G401 (cell line): ENCODE measurements at places on chromosomes 6 and 20.
A peak's percentile ranks its signal among the peaks of the same experiment; 100 is the strongest.

DNA sequence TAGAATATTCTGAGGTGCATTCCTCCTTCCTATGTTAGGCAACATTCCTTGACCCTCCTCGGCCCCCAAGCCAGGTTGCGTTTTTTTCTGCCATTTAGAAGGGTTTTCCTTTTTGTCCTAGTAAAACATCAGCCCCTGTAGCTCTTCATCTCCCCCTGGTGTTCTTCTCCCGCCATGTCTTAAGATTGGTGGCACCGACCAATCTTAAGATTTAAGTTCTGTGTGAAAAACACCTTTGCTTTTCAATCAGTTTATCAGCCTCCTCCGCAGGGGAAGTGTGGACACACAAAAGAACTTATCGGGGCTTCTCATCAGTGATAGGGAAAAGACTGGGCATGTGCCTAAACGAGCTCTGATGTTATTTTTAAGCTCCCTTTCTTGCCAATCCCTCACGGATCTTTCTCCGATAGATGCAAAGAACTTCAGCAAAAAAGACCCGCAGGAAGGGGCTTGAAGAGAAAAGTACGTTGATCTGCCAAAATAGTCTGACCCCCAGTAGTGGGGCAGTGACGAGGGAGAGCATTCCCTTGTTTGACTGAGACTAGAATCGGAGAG, 719 bp upstream of the EDN1 start:
- DNase-seq, result peak; percentile 22

- no peak for DNase-seq
Observed at GRCh38 chr20:46588532-46589511, 38.4 kb upstream of the OCSTAMP start.

GRCh38 chr6:8875986-8876385, 440.6 kb upstream of the SLC35B3 start:
- no peak for DNase-seq

DNA sequence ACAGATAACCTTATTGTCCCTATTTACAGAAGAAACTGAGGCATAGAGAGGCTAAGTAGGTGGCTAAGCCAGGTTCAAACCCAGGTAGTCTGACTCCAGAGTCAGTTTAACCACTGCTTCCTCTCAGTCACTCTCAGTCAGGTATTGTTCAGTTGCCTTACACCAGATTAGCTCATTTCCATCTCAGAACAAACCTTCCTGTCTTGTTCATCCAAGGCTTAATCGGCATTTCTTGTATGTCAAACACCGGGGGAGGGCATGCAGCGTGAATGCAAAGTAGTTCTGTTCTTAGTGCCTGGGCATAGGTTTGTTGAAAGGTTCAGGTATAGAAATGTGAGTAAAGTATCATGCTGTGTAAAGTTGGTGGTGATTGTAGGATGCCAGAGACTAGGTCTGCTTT, 51.7 kb downstream of the CTNNBL1 start:
- no peak for DNase-seq

- DNase-seq, result no peak
Observed at GRCh38 chr6:37838219-37838921, 18.8 kb downstream of the ZFAND3 start.

- no peak for DNase-seq
Observed at GRCh38 chr20:50866036-50866685, 65.1 kb downstream of the ADNP start.

DNA sequence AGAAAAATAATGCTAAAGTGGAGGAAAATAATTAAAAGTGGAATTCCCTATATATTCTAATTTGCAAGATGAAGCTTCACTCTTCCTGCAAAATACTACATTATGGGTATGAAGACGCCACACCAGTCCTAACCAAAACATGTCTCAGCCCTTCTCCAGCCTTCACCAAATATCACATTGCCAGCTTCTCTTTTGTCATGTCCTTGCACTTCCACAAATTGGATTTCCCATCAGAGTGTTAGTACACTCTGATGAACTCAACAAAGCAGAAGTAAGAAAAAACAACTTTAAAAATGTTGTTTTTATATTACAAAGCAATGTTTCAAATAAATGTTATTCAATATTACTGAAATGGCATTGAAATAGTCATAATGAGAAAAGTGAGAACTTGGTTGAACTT, 62.4 kb upstream of the RNF146 start:
- peak; percentile 35 for DNase-seq

GRCh38 chr6:44011350-44011920, 115.8 kb downstream of the MRPL14 start:
- peak; percentile 75 for DNase-seq

GRCh38 chr6:34652263-34652662, 44.3 kb downstream of the ILRUN start:
- DNase-seq, result no peak

GRCh38 chr20:44533928-44534327, 12.1 kb upstream of the SERINC3 start:
- DNase-seq, result no peak

GRCh38 chr20:15143478-15143877, 806.1 kb upstream of the FLRT3 start:
- no peak for DNase-seq

- no peak for DNase-seq
Observed at GRCh38 chr6:14290772-14291330, 173.3 kb downstream of the CD83 start.

GRCh38 chr20:910870-911770, 5.0 kb downstream of the ANGPT4 start:
- no peak for DNase-seq

- no peak for DNase-seq
Observed at GRCh38 chr20:63895952-63896263, 982 bp downstream of the DNAJC5 start.

DNA sequence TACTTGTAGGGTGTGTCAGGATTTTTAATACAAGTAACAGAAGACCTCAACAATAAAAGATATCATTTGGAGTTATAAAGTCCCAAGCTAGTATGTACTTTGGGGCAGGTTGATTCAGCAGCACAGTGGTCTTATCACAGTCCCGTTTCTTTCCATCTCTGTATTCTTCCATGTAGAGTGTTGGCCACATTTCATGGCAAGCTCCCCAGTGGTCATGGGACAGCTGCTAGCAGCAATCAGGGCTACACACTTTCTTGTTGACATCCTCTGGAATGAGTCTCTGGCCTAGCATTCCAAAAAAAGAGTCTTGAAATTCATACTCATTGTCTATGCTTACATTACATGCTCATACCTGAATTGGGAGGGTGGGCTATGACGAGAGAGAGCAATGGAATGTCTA, 53.2 kb downstream of the SOBP start:
- DNase-seq, result no peak

DNA sequence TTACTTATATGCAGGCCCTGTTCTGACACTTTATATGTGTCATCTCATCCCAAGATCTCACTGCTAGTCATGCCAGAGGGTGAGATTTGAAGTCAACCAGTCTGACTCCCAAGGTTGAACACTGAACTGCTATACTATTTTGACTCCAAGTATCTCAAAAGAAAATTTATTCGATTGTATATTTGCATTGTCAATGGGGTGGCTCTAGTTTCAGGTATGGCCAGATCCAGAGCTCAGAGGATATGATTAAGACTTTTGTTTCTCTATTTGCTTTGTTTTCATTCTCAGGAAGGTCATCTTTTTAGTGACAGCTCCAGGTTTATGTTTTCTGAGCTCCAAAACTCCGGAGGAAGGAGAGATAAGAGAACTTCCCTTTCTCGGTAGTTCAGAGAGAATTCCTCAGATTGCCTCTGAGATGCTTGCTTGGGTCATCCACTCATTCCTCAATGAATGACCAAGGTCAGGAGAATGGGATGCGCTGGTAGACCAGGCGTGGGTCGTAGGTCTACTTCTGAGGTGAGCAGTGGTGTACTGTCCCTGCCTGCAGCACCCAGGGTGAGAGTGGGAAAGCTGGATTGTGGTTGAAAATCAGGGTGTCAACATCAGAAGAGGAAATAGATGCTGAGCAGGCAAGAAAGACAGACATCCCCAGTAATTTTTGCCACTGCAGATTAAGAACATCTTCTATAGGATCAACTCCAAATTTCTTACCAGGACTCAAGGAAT, 99.3 kb downstream of the PFDN4 start:
- DNase-seq, result no peak

GRCh38 chr20:63176034-63176426, 39.9 kb downstream of the YTHDF1 start:
- no peak for DNase-seq

GRCh38 chr6:129843573-129843972, 17.5 kb downstream of the TMEM244 start:
- no peak for DNase-seq

DNA sequence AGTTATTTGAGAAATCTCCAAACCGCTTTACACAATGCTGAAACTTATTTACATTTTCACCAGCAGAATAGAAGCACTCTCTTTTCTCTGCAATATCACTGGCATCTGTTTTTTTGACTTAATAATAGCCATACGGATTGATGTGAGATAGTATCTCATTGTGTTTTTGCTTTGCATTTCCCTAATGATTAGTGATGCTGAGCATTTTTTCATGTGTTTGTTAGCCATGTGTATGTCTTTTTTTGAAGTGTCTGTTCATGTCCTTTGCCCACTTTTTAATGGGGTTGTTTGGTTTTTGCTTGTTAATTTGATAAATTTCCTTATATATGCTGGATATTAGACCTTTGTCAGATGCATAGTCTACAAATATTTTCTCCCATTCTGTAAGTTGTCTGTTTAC, 73.6 kb downstream of the FBXO5 start:
- no peak for DNase-seq

DNA sequence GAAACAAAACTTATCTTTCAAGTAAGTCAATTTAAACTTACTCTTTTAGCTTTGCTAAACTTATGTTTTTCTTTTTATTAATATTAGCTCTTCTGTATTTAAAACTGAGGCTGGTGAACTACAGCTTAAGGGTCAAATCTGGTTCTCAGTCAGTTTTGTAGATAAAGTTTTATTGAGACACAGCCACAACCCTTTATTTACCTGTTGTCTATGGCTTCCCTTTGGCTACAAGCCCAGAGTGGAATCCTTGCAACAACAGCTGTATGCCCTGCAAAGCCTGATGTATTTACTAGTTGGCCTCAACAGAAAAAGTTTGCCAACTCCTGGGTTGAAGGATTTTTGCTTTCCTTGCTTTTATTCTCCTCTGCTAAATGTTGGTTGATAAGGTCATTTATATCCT, 491.4 kb upstream of the RNF217 start:
- DNase-seq, result no peak

DNA sequence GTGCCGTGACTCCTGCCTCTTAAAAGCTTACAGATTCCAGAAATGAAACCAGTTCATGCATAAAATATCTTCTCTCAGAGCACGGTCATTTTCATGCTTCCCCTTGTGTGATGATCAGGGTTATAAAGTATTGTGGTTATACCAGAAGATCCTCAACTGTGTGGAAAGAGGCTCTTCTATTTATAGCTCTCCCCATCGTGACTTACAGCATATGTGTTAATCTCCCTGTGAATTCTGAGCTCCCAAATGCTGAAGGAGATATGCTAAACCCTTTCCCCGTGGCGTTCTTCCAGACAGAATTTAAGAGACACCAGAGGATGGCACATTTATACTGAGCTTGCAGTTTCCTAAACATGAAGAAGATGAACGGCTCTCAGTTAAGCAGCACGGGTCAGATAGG, 158.8 kb downstream of the CDH26 start:
- DNase-seq, result peak; percentile 2

GRCh38 chr6:160690458-160690857, 11.6 kb upstream of the PLG start:
- no peak for DNase-seq

DNA sequence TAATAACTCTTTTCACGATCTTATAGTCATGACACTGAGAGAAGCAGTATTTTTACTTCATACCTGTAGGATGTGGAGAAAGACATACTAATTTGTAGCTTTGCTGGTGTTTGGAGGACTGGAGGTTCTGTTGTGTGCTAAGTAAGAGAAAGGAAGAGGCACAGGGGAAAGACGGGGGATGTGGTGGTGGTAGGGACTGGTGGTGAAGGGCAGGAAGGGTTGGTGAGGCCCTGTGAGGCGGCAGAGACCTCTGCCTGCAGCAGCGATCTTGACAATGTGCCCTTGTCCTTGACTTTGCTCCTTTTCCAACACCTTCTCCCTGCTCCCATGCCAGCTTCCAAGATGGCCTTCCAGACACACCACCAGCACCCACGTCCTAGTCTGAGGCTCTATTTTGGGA, 32.6 kb upstream of the MPC1 start:
- DNase-seq, result no peak

GRCh38 chr20:40938020-40938419, 90.6 kb upstream of the TOP1 start:
- DNase-seq, result no peak

DNA sequence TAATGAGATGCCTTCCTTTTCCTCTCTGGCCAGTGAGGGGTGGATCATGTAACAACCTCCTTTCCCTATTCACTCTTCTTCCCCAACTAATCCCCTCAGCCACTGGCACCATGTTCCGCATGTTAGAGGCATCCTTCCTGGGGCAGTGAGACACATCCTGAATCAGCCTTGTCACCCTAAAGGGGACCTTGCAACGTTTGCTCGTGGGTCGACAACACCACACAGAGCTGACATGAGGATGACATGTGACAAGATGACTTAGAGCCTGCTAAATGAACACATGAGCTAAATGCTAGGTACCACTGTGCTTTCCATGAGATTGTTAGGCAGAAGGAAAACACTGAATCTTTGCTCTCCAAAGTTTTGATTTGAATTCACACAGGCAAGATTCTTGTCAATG, 129.2 kb downstream of the ATXN1 start:
- DNase-seq, result no peak

GRCh38 chr6:122075917-122076316, 323.5 kb upstream of the HSF2 start:
- no peak for DNase-seq

- DNase-seq, result peak; percentile 79
Observed at GRCh38 chr20:32541323-32542258, 43.5 kb downstream of the NOL4L start.
